ENCODE measurements at places on chromosomes 2 and 18.

GRCh38 chr2:209933499-209934483 lies 68.6 kb upstream of the RPE start:
- no peak for DNase-seq

DNA sequence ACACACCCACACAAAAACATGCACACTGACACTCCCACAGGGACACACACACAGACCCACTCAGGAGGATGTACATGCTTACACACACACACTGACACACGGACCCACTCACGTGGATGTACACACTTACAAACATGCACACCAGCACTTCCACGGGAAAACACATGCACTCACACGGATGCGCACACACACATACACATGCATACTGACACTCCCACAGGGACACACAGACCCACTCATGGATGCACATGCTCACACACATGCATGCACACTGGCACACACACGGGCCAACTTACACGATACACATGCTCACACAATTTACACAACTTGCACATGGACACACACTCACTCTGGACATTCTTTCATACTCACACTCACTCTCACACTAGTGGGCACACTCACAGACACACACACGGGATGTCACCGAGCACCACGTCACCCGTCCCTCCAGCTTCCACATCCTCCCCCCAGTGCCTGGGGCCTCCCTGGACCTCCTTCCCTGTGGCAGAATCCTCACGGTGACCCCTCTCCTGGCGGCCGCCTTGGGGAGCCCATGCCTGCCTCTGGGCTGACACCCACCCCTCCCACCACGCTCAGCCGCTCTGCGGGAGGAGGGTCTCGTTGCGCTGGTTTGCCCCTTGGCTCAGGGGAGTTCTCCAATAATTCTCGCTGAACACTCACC lies 58.5 kb downstream of the TWIST2 start:
- no peak for DNase-seq

- DNase-seq, result no peak
Observed at GRCh38 chr2:239816576-239817467, 208.3 kb downstream of the NDUFA10 start.

GRCh38 chr2:157367704-157368103 lies 42.1 kb upstream of the ERMN start:
- DNase-seq, result no peak

DNA sequence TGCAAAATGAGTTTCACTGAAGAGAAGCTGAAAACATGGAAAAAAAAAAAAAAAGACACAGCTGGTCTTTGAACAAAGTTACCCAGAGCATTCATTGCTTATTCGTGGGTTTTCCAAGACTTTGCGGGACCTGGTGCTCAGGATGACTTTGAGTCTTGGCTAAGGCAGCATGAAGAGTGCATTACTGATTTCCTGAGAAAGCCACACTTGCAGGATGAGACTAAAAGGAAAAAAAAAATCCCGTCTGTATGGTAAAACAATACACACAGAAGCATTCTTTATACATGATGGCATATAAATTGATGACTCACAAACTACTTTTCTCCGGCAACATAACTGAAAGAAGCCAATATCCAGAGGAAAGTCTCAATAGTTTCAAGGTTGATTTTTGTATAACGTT lies 195.4 kb downstream of the SPP2 start:
- no peak for DNase-seq

- no peak for DNase-seq
Observed at GRCh38 chr18:49362431-49362830, 98.0 kb downstream of the DYM start.

DNA sequence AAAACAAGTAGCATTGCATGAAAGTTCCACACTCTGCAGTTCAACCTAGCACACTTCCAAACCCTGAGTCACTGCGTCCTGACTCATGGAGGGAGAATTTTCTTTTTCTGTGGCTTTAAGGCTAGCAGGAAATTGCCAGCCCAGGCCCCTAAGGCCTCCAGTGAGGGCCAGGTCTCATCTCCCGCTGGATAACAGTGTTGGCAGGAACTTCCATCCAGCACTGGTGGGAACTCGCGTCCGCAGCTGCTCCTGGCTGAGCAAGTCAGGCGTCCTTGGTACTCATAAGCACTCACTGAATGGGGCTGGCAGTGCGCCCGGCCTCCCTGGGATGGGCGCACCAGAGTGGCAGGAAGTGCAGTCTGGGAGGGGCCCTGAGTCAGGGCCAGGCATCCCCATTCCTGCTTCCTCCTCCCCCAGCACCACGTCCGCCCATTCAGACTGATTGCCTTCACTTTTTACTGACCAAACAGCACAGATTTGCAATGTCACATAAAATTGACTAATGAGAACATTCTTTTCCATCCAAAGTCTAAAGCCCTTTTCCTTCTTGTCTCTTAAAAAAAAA lies 14.3 kb downstream of the MALL start:
- DNase-seq, result no peak

DNA sequence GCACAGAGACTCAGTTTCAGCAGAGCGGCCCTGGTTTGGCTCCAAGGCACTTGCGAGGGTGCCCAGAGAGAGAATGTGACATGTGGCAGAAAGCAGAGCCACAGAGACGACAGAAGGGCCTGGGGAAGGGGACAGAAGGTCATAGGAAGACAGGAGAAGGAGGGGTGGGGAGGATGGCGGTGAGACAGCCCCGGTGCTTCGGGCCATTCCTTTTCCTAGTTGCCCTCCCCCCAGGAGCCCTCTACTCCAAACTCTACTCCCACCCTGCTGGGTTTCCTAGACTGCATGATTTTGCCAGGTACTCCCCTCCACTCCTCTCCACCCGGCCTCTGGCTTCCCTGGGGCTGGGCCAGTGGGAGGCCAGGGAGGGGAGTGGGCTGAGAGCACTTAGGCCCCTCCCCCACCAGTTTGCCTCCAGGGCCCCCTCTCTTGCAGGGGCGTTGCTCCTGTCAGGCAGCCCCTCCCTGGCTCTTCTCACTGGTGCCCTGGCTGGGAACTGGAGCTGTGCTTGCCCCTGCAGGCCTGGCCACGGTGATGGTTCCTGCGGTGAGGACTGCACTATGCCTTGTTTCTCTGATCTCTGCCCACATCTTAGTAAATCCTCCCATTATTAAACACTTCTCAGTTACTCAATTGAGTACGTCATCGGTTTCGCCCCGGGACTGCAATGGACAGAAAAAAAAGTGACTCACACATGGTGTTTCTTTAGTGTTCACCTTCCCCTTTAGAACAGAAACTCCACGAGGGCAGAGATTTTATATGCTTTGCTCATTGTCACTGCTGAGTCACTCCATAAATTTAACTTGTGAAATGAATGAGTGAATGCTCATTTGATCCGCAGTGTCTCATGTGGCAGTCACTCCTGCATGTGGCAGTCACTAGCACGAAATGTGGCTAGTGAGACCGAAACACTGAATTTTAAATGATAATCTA lies 58.7 kb upstream of the SP3 start:
- no peak for DNase-seq

GRCh38 chr2:1493431-1494126 lies 80.3 kb downstream of the TPO start:
- DNase-seq, result no peak

DNA sequence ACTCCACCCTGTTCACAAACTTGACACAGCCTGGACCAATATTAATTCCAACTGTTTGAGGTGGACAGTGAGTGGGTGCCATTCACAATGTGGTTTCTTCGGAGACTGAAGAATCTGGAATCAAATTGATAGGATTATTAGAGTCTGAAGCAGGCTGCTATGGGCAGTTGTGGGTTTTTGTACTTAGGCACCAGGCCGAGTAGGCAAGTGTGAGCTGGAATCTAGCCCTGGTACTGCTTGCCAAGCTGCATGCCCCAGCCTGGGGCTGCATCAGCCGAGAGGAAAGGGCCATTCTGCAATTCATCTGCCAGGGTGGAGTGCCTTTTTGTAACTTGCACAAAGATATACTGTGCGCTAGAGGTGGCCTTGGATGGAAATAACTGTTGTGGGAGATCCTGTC lies 654.7 kb upstream of the FANCL start:
- no peak for DNase-seq

DNA sequence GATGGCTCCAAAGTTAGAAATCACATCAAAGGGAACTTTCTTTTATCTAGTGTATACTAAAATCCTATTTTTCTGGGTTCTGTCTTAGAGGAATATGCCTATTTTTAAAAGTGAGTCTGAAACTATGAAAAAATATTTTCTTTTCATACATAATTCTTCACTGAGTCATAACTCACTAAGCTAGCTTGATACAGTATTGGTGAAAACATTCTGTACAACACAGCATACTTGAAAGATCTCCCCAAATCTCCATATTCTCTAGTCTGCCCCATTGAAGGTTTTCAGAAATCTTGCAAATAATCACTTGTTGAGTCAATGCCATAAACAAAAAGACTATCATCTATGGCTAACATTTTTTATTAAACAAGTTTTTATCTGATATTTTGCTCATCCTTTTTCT lies 44.5 kb downstream of the COL3A1 start:
- DNase-seq, result no peak

- DNase-seq, result no peak
Observed at GRCh38 chr2:21431078-21431477, 307.3 kb downstream of the TDRD15 start.
